ENCODE measurements at places on chromosomes 5 and 9.

- DNase-seq: no peak
These were observed 579.9 kb downstream of the ACTL7B start for GRCh38 chr9:108275906-108276305.

GRCh38 chr5:43353668-43354067 is 40.5 kb upstream of the HMGCS1 start:
- DNase-seq: no peak

GRCh38 chr5:131979816-131980215 is 31.6 kb downstream of the ACSL6 start:
- DNase-seq: no peak

DNA sequence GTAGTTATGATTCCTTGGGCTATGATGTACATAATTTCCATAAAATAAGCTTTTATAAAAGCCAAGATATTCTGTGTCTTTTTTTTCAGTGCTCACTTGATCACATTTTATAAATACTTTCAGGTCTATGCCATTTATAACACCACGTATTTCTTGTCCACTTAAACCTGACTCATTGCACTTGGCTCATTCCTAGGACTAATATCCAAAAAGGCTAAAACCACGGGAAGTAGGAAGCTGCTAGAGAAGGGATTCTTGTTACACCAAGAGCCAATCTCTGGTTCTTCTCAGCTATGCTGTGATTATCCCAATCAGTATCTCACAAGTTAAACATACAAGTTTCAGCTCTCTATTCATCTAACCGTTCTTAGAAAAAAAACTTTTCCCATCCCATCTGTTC is 80.4 kb upstream of the CDH6 start:
- DNase-seq: no peak

- DNase-seq: peak; percentile 9
These were observed 297.0 kb upstream of the ACTBL2 start for GRCh38 chr5:57779383-57780223.

- no peak for DNase-seq
These were observed 147.6 kb downstream of the CDH10 start for GRCh38 chr5:24497145-24497544.

GRCh38 chr9:100268271-100268670 is 84.5 kb downstream of the TEX10 start:
- no peak for DNase-seq

GRCh38 chr5:81556809-81557208 is 162.9 kb upstream of the ACOT12 start:
- no peak for DNase-seq

- no peak for DNase-seq
These were observed 57.9 kb upstream of the CCNG1 start for GRCh38 chr5:163379298-163380155.

DNA sequence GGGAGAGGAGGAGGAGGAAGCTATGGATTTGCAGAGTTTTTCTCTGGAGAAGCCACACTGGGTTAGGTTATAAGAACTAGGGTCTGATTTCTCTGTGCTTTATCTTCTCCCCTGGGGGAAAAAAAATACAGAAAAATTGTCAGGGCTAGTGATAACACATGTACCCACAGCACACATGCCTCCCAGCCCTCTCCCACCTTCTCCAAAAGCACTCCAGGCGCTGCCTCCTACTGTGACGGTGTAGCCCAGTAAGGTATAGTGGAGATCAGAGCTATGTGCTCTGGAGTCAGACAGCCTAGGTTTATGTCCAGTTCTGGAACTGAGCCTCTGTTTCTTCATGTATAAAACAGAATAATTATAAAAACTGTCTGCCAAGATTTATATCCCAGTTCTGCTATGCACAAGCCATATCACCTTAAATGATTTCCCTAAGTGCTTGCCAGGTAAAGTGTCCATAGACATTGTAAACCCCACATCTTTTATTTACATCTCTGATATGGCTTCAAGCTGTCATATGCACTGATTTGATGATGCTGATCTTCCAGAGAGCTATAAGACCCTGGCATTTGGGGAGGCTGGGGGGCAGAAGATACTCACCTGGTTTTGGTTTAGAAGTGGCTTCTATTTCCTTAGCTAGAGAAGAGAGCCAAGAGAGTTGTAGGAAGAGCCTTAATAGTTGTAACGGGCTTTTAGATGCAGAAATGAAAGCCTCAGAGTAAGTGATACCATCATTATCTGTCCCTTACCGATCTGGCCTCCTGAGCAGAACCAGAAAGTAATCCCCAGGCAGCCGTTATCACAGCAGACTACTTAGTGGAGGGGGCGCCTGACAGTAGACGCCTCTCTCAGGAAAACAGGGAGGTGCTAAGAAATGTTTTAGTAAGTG is 7.6 kb downstream of the SLC1A3 start:
- no peak for DNase-seq

DNA sequence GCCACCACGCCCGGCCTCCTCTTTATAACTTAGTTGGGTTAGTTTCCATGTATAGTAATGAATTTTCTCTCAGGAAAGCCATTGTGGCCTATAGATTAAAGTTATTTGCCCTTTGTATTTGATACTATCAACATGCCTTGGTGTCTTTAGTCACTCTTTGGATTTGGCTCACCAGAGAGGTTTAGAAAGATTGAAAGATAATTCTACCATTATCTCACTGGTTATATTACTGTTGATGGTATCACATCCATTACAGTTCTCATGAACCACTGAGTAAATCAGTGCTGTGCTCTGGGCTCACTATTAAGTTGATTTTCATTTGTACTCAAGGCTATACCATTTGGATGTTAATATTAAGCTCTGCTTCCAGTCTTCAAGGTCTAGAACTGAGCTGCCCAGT is 87.0 kb downstream of the ZSWIM6 start:
- no peak for DNase-seq

DNA sequence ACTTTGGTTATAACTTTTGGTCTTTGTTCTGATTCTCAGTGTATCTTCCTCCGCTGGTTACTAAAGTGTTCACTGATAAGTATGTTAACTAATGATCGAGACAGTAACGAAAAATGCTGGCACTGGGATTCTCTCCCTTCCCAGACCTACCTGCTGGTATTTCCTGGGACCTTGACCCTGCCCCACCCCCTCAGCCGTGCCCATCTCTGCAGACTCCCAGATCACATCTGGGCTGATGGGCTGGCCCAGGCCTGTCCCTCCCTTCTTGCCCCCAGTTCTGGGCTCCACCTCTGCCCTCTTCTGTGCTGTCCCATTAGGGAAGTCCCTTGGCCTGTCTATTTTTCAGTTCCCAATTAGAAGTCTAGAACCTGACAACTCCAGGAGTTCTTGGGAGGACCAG is 46.9 kb downstream of the NEURL1B start:
- DNase-seq: no peak

GRCh38 chr9:126501383-126502331 is 112.1 kb upstream of the LMX1B start:
- DNase-seq: no peak

DNA sequence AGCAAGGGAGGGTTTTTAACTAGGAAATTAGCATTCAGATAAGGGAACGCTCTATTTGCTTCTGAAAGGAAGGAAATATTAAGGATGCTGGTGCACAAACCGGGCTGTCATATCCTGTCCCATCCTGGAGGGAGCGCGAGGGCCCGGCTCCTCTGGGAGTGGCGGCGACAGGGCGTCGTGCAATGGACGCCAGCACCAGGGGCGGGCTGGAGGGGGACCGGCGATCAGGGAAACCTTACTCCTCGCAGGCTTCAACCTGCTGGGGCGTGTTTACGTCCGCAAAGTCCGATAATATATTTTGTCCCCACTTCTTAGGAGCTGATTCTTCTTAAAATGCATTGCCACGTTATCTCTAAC is 197.1 kb upstream of the TBCA start:
- no peak for DNase-seq

GRCh38 chr9:21670374-21670773 is 132.1 kb upstream of the MTAP start:
- peak; percentile 23 for DNase-seq

DNA sequence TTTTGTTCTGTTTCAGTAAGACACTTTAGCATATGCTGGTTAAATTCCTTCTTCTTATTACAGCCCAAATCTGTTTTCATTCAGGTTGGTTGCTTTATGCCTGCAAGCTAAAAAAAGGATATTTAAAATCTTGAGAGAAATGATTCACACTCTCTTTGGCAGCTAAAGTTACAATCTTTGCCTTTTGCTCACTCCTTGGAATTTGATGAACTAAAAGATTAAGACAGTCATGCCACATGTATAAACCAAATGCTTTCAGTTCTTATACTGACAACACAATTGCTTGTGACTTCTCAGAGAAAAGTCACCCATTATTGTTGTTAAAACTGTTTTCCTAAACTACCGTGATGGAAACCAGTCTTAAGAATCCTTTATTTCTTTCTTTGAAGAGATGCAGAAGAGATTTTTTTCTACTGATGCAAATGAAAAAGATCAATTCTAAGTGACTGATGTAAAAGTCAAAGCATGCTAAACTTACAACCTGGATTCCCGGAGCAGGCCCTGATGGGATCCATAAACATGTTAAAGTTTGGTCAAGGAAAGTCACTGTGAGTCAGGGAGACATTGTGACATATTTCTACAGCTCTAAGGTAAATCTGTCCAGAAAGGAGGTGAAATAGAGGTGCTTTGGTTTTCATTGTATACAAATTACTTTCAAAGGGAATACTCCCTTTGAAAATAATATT is 144.2 kb upstream of the CDH10 start:
- DNase-seq: no peak

DNA sequence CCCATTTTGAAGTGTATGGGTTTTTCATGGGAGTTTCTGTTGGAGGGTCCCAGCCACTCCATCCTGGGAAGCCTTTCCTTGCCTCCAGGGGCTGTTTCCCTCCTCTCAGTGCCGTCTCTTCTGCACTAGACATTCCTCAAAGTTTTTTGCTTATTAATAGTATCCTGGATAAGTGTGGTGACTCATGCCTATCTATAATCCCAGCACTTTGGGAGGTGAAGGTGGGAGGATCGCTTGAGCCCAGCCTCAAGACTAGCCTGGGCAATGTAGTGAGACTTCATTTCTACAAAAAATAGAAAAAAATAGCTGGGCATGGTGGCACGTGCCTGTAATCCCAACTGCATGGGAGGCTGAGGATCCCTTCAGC is 43.1 kb downstream of the RALGPS1 start:
- no peak for DNase-seq

Data from stimulated activated CD4-positive, alpha-beta T cell treated with anti-CD3 and anti-CD28 coated beads, Interleukin-4, amount 100 ng/mL, for 24 hours (primary cell).